ENCODE measurements at places on chromosomes 12 and 14. TPM values are rescaled to one million over a fixed set of nuclear protein-coding genes. Genes with fewer than 3 reads are reported as not detected.

KANSL2 gene
- 65.6 TPM for total RNA-seq

PLBD1 gene
- 0.20 TPM for total RNA-seq

SIX1 gene
- not detected for total RNA-seq

TAS2R46 gene
- 3.6 TPM for total RNA-seq

AVPR1A gene
- total RNA-seq, result not detected

MMP14 gene
- 2.3 TPM for total RNA-seq

GLIPR1L2 gene
- 2.9 TPM for total RNA-seq

MYH6 gene
- not detected for total RNA-seq

P2RX7 gene
- total RNA-seq, result 4.6 TPM

STYK1 gene
- 0.20 TPM for total RNA-seq

GRCh38 chr14:21997300-21997699, 323.7 kb upstream of the OR4E1 start:
- peak; percentile 20 for DNase-seq

DNA sequence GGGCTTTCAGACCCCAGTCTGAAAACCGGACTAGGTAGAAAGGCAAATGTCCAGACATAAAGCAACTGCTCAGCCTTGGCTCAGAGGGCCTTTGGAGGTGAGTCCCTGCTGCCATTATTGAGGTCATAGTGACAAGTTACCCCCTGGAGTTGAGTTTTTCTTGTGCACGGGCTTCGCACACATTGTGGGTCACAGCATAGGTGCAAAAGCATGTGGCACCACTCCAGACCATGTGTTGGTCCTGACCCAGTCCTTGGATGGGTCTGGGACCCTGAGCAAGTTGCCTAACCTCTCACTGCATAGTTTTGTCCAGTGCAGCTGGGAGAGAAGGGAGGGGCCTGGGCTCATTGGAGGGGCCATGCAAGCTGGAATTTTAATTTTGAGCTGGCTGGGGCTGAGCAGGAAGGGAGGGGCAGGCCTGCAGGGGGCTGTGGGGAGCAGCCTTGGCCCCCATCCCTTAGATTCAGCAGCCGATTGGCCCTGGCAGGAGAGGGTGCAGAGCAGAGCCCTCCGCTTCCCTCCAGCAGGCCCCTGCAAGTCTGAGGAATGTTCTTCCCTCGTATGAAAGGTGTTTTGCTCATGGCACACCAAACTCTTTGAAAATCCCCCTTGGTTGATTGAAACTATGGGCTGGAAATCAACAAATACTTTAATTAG, 4.2 kb upstream of the KRT5 start:
- DNase-seq, result no peak

DNA sequence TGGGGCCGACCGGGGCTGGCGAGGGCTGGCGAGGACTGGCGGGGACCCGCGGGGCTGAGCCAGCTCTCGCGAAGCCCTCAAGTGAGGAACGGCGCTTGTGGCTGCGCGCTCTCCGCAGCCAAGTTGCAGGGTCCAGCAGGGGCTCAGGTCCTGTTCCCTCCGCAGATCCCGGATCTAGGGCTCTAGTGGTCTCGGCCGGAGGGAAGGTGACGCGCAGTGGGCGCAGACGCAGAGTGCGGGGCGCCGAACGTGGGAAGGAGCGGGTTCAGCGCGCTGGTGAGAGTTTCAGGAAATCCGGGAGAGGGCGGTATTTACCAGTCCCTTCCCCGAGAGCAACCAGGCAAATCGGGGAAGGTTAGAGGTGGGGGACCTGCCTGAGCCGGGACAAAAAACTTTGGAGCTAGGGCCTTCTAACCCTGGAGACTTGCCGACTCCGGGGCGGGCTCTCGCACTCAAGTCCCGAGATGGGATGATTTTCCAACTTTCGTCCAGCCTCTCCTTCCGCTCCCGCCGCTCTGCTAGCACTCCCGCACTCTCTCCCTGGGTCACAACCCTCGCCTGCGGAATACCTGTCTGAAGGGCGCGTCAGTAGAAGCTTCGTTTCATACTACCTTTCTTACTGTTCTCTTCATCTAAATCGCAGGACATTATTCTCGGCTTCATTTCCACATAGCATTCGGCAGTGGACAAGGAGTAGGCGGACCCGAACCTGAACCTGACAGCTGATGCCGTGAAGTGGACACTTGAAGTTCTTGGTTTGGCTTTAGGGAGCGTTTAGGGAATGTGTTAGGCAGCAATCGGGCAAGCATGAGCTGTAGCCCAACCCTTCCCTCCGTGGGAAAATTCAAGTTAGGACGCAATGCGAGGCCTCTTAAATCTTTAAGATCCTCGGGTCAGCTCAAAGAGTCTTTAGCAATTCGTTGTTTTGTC, 13.6 kb upstream of the PAX9 start:
- DNase-seq, result no peak

GRCh38 chr14:46048127-46048526, 603.5 kb downstream of the RPL10L start:
- no peak for DNase-seq

DNA sequence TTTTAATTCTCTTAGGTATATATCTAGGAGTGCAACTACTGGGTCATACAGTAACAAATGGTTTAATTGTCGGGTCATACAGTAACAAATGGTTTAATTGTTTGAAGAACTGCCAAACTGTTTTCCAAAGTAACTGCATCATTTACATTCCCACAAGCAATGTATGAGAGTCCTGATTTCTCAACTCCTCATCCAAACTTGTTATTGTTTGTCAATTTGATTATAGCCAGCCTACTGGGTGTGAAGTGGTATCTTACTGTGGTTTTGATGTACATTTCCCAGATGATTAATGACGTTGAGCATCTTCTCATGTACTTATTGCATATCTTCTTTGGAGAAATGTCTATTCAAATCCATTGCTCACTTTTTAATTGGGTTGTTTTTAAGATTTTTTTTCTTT, 67.6 kb upstream of the CFL2 start:
- no peak for DNase-seq

DNA sequence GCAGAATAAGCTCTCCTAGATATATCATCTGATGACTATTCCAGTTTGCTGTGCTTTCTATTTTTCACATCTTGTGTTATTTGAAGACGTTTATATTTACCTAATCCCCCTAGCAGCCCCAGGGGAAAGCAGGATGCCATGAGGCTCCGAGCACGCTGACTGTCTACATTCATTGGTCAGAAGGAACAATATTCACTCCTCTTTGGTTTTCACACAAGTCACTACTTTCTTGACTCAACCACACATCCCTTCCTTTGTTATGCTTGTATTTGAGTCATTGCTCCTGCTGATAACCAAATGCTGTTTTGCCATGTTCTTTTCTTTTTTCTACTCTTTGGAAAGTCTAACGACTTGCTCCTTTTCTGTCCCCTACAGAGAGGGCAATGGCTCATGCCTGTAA, 86.5 kb upstream of the SLC38A2 start:
- DNase-seq, result no peak

- DNase-seq, result no peak
Observed at GRCh38 chr12:71548893-71549292, 109.3 kb downstream of the LGR5 start.

DNA sequence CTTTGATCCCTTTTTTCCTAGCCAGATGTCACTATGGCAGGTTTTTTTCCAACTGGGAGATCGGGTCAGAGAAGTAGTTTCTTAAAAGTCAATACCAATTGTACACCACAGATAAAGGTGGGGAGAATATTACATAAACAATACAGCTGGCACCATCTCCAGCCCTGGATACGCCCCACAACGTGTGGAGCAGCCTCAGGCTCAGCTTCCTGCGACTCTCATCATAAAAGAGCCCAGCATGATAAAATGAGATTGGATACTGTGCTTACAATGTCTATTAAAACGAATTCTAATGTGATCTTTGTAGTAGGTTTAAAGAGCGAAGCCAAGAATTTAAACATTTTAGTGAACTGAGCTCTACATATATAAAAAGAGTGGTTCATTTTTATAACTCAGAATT, 21.5 kb downstream of the EFCAB11 start:
- DNase-seq, result no peak

DNA sequence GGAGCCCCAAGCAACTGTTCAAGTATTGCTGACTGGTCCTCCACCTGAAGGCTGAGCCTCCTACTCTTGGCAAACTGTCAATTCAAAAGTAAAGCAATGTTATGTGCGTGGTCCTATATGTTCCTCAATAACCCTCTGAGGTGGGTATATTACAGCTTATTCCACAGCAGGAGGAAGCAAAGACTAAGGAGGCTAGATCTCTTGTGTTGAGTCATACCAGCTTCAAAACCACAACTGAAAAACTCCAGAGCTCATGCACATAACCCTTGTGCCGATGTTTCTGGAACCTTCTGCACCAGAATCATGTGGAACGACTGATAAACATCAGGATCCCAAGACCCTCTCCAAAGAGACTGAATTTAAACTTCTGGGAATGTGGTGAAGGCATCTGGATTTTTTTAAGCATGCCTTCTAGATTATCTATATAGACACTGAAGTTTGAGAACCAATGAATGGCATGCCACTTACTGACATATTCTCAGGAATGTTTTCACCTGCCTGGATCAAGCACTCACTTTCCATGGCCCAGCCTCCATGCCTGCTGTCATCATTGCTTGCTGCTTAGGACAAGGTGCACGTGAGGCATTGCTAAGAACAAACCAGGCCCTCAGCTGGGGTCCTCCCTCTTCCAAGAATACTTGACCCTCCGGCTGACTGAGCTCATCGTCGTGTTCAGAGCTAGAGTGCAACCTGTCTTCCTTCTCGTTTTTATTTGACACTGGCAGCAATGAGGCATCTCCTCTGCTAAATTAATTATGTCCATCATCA, 194.7 kb downstream of the BCL11B start:
- DNase-seq, result no peak

DNA sequence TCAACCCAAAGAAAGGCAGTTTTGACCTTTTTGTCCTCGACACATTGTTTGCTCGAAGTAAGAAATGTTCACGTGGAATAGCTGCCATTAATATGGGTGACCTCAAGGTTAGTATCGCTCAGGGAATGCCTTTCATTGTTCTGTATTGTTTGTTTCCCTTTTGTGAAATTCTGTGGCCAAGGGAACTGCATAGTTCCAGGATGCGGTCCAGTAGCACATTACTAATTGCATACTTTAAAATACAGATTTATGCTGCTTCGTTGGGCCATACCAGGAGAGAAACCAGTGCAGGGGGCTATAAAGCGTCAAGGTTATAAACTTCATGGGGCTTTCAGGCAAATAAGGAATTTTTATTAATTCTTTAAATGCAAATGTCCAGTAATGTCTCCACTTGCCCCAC, 73.3 kb upstream of the USP44 start:
- no peak for DNase-seq

DNA sequence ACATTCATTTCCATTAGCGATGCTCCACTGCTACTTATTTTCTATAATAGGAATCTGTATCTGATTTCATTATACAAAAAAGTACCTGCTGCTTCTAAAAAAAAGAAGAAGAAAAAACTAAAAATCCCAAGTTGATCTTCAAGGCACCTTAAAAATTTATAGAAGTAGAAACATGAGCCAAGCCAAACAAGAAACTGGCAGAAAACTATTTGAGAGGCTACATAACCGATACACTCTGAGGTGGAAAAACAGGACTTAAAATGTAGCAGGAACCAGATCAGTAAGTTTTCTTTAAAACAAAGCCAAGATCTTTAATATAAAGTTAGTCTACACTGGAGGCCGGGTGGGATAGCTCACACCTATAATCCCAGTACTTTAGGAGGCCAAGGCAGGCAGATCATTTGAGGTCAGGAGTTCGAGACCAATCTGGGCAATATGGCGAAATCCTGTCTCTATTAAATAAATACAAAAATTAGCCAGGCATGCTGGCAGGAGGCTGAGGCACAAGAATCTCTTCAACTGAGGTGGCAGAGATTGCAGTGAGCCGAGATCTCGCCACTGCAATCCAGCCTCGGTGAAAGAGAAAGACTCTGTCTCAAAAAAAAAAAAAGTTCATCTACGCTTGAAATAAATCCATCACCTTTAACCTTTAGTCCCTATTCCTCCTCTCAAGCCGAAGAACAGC, 278.6 kb downstream of the MED13L start:
- DNase-seq, result no peak

GRCh38 chr12:5582018-5582417, 150.1 kb downstream of the NTF3 start:
- no peak for DNase-seq

GRCh38 chr14:59262717-59263454, 74.4 kb downstream of the DAAM1 start:
- DNase-seq, result no peak

All from T-cell (primary cell).